Nucleus accumbens (tissue), 56 donors: ENCODE measurements at places on chromosomes 5 and 9.

DNA sequence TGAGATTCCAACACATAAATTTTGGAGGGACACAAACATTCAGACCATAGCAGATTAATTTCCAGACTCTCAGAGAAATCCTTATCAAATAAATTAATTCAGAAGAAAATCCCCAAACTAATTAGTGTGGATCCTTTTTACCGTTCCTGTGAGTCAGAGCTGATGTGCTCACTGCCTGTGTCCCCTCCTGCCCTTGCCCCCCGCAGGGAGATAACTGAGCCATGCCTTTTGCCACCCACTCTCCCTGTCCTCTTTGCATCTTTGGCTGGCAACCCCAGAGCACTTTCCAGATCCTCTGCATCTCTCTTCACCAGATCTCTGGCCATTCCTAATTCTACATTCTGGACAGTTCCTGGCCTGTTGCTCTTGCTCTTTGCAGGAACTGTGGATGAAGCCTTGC, 135.4 kb upstream of the MAP1B start:
- no peak for DNase-seq

DNA sequence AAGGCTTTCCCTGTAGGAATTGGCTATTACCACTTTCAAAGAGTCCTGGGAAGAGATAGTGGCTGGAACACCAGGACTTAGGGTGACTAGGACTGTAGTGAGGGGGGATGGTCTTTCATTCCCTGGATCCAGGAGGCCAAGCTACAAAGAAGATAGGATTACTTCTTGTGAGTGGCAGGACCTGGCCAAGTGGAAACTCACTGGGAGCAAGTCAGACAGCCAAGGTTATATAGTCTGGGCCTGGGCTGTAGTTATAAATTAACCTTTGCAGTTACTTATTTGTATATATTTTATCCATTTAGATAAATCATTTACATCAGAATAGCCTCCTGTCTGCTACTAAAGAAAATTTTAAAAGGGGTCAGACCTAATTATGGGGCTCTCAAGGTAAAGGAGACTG, 124.3 kb downstream of the TLR4 start:
- no peak for DNase-seq

- DNase-seq: no peak
Measured at GRCh38 chr9:91391818-91392217, 30.1 kb upstream of the AUH start.

DNA sequence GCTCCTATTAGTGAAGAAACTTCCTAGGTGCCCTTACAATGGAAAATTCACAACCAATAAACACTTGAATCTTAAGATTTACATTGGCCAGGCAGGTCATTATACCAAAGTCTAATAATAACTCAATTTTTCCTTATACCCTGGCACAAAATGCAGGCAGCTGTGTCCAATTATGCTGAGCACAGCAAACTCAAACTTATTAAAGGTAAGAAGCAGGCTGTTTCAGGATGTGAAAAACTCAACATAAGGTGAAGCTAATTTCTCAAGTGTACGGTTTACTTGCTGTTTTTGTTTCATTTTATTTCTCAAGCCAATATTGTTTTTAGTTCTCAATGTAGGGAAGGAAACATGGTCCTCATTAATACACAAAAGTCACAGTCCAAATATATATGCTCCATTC, 405.1 kb downstream of the KCTD16 start:
- DNase-seq: no peak

DNA sequence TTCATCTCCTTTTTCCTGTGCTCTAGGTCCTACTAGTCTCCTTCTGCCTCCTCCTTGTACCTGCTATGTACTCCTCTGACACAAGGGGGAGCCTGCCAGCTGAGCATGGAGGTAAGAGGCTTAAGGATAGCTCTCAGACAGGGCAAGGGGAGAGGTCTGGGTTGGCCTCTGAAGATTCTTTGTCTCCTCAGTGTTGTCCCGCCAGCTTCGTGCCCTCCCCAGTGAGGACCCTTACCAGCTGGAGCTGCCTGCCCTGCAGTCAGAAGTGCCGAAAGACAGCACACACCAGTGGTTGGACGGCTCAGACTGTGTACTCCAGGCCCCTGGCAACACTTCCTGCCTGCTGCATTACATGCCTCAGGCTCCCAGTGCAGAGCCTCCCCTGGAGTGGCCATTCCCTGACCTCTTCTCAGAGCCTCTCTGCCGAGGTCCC, 3.8 kb downstream of the CREB3 start:
- DNase-seq: peak; percentile 29

- DNase-seq: no peak
Measured at GRCh38 chr9:124017929-124018729, 6.6 kb downstream of the LHX2 start.

- no peak for DNase-seq
Measured at GRCh38 chr5:154303133-154303532, 112.6 kb downstream of the GALNT10 start.

GRCh38 chr5:87589587-87589986, 176.9 kb upstream of the CCNH start:
- DNase-seq: no peak
